ENCODE measurements at places on chromosomes 3 and 15.

DNA sequence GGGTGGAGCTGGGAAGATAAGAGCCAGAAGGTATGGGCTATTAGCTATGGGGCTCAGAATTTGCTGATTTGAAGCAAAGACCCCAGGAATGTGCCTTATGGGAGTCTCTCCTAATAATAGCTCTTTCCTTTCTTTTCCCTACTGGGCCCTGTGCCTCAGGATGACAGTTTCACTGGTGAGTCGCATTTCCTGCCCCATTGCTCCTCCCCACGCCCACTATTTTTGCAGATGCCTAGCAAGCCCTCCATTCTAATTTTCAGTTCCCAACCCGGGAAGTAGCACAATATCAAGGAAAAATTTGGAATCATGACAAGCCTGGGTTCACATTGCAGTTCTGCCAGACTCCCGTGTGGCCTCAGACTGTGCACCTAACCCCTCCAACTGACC lies 583 bp downstream of the IL17RE start:
- no peaks in the 10 kb centered on the region for H3K4me1 ChIP-seq
- peaks cover 21% of the 10 kb centered on the region for H3K36me3 ChIP-seq
- peak overlapping the region; percentile 53 for H3K4me3 ChIP-seq
- H3K27ac ChIP-seq: peak overlapping the region; percentile 79

- H3K27ac ChIP-seq: no peak overlapping the region
- no peak overlapping the region for H3K4me3 ChIP-seq
- DNase-seq: no peak
Measured at GRCh38 chr3:133925960-133926735, 30.5 kb upstream of the RAB6B start.

DNA sequence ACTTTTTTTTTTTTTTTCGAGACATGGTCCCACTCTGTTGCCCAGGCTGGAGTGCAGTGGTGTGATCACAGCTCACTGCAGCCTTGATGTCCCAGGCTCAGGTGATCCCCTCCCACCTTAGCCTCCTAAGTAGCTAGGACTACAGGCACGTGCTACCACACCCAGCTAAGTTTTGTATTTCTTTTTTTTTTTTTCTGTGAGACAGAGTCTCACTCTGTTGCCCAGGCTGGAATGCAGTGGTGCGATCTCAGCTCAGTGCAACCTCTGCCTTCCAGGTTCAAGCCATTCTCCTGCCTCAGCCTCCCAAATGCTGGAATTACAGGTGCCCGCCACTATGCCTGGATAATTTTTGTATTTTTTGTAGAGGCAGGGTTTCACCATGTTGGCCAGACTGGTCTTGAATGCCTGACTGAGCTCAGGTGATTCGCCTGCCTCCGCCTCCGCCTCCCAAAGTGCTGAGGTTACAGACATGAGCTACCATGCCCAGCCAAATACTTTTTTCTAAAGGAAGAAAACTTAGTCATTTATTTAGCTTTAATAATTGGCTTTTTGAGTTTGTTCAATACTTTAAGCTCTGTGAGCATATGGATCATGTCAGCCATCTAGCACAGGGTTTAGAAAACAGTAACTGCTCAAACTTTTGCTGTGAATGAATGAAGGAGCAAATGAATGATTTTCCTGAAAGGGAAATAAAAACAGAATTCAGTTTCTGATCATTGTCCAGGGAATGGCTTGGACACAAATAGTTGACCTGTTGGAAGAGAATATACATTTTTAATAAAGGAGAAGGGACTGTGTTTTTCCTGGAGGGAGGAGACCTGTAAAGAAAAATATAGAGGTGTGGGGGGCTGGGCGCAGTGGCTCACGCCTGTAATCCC lies 26.0 kb downstream of the UBE2E1 start:
- H3K4me1 ChIP-seq: peaks cover 7% of the 10 kb centered on the region
- no peaks in the 10 kb centered on the region for H3K27me3 ChIP-seq
- no peak overlapping the region for H3K4me3 ChIP-seq
- no peak overlapping the region for H3K27ac ChIP-seq
- H3K36me3 ChIP-seq: no peaks in the 10 kb centered on the region

- H3K36me3 ChIP-seq: no peaks in the 10 kb centered on the region
- H3K27ac ChIP-seq: no peak overlapping the region
- H3K4me1 ChIP-seq: no peaks in the 10 kb centered on the region
- DNase-seq: no peak
- no peak overlapping the region for H3K4me3 ChIP-seq
- no peaks in the 10 kb centered on the region for H3K27me3 ChIP-seq
Measured at GRCh38 chr3:187709155-187709554, 6.8 kb upstream of the RTP2 start.

DNA sequence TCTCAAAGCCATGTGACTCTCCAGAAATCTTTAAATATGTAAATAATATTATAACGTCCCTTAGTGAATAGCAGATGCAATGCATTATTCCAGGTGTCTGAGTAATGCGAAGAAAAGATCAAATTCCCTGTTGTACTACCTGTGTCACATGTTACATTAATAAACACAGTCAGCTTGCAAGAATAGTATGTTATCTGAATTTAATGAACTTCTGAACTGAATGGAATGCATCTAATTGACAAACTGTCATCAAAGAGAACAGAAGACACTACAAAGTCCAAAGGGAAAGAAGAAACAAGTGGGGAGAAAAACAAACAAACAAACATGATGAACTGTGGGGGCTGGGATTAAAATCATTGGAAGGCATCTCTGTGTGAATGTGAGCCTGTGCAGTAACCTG lies 508.8 kb downstream of the LPP start:
- H3K4me1 ChIP-seq: peaks cover 37% of the 10 kb centered on the region
- no peak overlapping the region for H3K27ac ChIP-seq
- H3K36me3 ChIP-seq: no peaks in the 10 kb centered on the region
- DNase-seq: no peak

DNA sequence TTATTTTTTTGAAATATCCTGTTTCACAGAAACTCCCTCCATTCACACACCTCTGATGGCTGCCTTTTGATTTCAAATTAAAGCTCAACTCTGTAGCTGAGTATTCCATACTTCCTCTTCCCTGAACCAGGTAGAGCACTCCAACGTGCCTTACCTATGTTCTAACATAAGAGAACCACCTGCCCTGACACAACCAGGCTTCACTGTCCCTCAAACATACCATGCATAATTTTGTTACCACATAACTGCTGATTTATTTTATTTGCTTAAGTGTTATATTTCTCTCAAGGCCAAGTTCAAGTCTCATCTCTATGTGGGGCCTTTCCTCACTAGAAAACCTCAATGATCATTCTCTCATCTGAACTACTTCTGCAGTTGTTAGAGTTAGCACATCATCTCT lies 209.7 kb downstream of the P3H2 start:
- H3K4me1 ChIP-seq: no peaks in the 10 kb centered on the region
- no peak overlapping the region for H3K4me3 ChIP-seq
- H3K27ac ChIP-seq: no peak overlapping the region
- H3K27me3 ChIP-seq: no peaks in the 10 kb centered on the region
- no peaks in the 10 kb centered on the region for H3K36me3 ChIP-seq

DNA sequence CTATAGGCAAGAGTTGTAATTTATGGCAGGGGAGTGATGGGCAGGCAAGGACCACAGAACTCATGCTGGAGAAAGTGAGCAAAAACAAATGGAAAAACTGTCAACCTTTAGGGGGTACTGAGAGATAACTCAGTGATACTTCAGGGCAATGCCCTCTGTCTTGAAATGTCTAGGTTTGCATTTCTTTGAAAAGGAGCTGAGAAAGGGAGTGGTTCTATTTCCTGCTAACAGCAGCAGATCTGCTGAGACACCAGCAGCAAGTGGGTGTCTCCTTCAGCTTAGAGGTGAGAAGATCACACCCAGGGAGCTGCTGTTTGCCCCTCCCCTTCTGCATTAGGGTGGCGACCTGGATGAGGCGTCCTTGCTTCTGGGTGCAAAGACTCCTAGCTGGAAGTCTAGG lies 42.3 kb upstream of the XIRP1 start:
- no peak for DNase-seq
- no peaks in the 10 kb centered on the region for H3K4me1 ChIP-seq
- no peak overlapping the region for H3K27ac ChIP-seq
- no peaks in the 10 kb centered on the region for H3K36me3 ChIP-seq
- no peaks in the 10 kb centered on the region for H3K27me3 ChIP-seq
- H3K4me3 ChIP-seq: no peak overlapping the region

- peaks cover 48% of the 10 kb centered on the region for H3K4me1 ChIP-seq
- DNase-seq: no peak
- H3K36me3 ChIP-seq: no peaks in the 10 kb centered on the region
- peak overlapping the region; percentile 52 for H3K27ac ChIP-seq
- H3K4me3 ChIP-seq: no peak overlapping the region
Measured at GRCh38 chr3:191342006-191342405, 11.7 kb upstream of the UTS2B start.

GRCh38 chr3:10783360-10784351 lies 32.4 kb upstream of the SLC6A11 start:
- H3K36me3 ChIP-seq: no peaks in the 10 kb centered on the region
- H3K27ac ChIP-seq: no peak overlapping the region
- no peak overlapping the region for H3K4me3 ChIP-seq
- H3K27me3 ChIP-seq: no peaks in the 10 kb centered on the region
- no peaks in the 10 kb centered on the region for H3K4me1 ChIP-seq
- DNase-seq: no peak

DNA sequence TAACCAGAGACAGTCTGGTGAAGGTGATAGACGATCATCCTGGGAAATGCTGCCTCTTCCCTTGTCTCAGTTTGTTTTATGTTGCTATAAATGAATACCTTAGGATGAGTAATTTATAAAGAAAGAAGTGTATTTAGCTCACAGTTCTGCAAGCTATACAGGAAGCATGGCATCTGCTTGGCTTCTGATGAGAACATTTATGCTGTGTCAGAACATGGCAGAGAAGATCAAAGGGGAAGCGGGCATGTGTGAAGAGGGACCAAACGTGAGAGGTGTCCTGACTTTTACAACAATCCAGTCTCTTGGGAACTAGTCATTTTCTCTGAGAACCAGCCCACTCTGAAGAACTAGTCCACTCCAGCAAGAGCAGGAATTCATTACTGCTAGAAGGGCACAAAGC lies 9.6 kb downstream of the CMC1 start:
- H3K36me3 ChIP-seq: no peaks in the 10 kb centered on the region
- H3K27ac ChIP-seq: no peak overlapping the region
- no peak overlapping the region for H3K4me3 ChIP-seq
- no peaks in the 10 kb centered on the region for H3K27me3 ChIP-seq
- peaks cover 11% of the 10 kb centered on the region for H3K4me1 ChIP-seq

- DNase-seq: no peak
- H3K4me1 ChIP-seq: no peaks in the 10 kb centered on the region
- no peaks in the 10 kb centered on the region for H3K36me3 ChIP-seq
- no peak overlapping the region for H3K27ac ChIP-seq
- H3K4me3 ChIP-seq: no peak overlapping the region
Measured at GRCh38 chr3:53941950-53942349, 50.3 kb upstream of the SELENOK start.

GRCh38 chr3:47016934-47017435 lies 37.5 kb downstream of the NBEAL2 start:
- no peaks in the 10 kb centered on the region for H3K27me3 ChIP-seq
- no peak overlapping the region for H3K4me3 ChIP-seq
- no peak overlapping the region for H3K27ac ChIP-seq

DNA sequence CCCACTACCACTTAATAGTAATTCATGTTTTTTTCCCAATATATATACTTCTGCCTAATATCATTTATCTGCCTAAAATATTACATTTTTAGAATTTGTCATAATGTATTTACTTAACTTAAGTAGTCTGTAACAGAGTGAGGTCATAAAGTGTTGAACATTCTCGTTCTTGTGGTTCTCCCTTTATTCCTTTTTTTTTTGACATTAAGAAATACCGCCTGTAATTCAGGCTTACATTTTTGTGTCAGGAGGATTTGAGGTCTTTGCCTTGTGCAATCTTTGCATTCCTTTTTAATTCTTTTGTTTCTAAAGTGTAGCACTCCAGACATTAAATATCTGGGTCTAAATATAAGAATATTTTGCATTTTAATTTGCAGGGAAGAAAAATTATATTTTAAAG lies 315.4 kb downstream of the PTPRG start:
- H3K27ac ChIP-seq: peak overlapping the region; percentile 23
- no peaks in the 10 kb centered on the region for H3K27me3 ChIP-seq
- no peak overlapping the region for H3K4me3 ChIP-seq
- H3K36me3 ChIP-seq: no peaks in the 10 kb centered on the region
- DNase-seq: no peak

DNA sequence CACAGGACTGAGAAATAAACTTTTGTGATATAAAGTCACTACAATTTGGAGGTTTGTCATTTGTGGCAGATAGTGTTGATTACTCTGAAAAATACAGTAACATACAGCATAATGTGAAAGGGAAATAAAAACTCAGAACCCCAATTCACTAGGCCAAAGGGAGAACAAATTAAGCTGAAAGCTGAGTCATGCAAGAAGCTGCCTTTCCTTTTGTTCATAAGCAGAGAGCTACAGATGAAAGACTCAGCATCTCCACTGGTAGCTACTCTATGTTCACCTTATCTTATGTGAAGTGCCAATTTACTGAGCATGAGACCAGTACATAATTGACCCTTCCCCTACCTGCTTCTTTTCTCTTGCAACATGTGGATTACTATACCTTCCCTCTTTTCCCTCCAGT lies 19.3 kb upstream of the SLTM start:
- H3K27me3 ChIP-seq: no peaks in the 10 kb centered on the region
- no peak overlapping the region for H3K27ac ChIP-seq
- H3K4me3 ChIP-seq: no peak overlapping the region
- no peaks in the 10 kb centered on the region for H3K36me3 ChIP-seq
- no peak for DNase-seq

- no peaks in the 10 kb centered on the region for H3K36me3 ChIP-seq
- no peaks in the 10 kb centered on the region for H3K27me3 ChIP-seq
- H3K4me1 ChIP-seq: peaks cover 24% of the 10 kb centered on the region
Measured at GRCh38 chr3:170420307-170420821, 1.7 kb downstream of the CLDN11 start.

DNA sequence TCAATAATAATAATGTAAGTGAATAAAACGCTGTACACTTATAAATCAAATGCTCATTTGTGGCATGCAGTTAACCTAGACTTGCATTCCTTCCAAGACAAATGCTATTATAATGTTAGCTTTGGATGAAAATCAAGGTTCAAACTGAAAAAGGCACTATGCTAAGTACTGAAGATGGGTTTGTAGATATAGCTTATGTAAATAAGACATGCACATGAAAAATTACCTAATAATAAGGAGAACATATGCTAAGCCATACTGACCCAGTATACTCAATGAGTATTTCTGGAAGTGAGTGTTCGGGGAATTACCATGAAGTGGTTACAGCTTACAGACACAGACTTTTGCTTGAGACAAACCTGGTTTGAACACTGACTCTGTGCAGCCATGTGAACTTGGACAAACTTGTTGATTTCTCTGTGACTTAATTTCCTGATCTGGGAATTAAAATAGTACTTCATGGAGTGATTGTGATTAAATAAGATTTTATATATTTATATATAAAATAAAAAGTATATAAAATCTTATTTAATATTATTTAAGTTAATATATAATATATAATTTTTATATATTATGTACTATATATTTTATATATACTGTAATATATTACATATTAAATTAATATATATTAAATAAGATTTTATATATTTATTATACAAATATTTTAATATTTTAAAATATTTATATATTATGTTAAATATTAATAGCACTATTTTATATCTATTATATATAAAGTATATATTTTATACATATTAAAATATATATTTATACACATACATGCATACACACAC lies 159.2 kb downstream of the ZPLD1 start:
- no peaks in the 10 kb centered on the region for H3K27me3 ChIP-seq
- no peak overlapping the region for H3K4me3 ChIP-seq
- no peaks in the 10 kb centered on the region for H3K36me3 ChIP-seq

- H3K4me1 ChIP-seq: no peaks in the 10 kb centered on the region
- no peak overlapping the region for H3K4me3 ChIP-seq
- no peaks in the 10 kb centered on the region for H3K27me3 ChIP-seq
Measured at GRCh38 chr15:65629548-65629947, 7.8 kb downstream of the SLC24A1 start.

- no peak overlapping the region for H3K27ac ChIP-seq
- H3K4me1 ChIP-seq: no peaks in the 10 kb centered on the region
- DNase-seq: no peak
- peaks cover 42% of the 10 kb centered on the region for H3K36me3 ChIP-seq
- H3K27me3 ChIP-seq: no peaks in the 10 kb centered on the region
- no peak overlapping the region for H3K4me3 ChIP-seq
Measured at GRCh38 chr3:146117406-146118285, 43.3 kb downstream of the PLOD2 start.
